HepG2 (cell line): ENCODE measurements at places on chromosomes 6 and 20. TPM values are rescaled to one million over a fixed set of nuclear protein-coding genes. Genes with fewer than 3 reads are reported as not detected.

DNA sequence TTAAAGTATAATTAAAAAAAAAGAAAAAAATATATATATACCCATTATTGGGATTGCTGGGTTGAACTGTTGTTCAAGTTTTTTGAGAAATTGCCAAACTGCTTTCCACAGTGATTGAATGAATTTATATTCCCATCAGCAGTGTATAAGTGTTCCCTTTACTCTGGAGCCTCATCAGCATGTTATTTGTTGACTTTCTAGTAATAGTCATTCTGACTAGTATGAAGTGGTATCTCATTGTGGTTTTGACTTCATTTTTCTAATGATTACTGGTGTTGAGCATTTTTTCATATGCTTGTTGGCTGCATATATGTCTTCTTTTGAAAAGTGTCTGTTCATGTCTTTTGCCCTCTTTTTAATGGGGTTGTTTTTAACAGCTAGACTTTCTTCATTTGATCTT is 1260.8 kb upstream of the GJE1 start:
- H3K36me3 ChIP-seq = no peaks in the 10 kb centered on the region
- H3K27me3 ChIP-seq = no peaks in the 10 kb centered on the region
- no peak overlapping the region for H3K27ac ChIP-seq
- no peak for DNase-seq
- H3K4me3 ChIP-seq = no peak overlapping the region

DNA sequence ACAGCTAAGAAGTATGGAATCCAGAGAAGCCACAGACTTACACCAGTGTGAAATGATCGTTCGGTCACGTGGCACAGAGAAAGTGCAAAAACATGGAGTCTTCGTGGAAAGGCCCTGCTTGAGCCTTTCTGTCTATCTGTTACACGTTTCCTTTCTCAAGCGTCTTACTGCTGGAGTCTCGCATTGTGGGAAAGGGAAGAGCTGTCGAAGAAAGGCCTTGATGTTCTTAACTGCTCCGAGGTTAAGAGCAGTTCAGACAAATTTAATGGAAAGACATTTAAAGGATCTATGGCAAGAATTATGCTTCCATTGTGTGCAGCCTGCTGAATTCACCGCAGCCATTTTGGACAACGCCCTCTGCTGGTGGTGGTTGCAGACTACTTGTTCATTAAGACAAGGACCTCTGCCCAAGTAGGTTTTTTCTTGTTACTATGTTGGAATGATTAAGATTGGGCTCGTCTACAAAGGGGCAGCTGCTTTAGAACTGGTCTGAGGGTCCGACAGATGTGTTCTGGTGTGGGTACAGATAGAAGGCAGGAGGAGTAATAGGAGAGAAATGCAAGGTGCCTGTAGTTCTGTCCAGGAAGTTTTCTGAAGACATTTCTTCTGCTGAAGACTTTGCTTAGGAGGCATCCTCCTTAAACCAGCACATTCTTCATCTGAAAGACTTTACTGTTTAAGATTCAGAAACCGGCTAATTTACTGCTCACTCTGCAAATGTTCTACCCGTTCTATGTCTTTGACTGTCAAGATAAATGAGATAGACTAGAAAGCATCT is 24.7 kb upstream of the CCN6 start:
- no peaks in the 10 kb centered on the region; the same call in 1 of the 2 replicates for H3K27me3 ChIP-seq
- no peak overlapping the region for H3K4me3 ChIP-seq
- H3K4me1 ChIP-seq = peaks cover 46% of the 10 kb centered on the region
- H3K36me3 ChIP-seq = no peaks in the 10 kb centered on the region

DNA sequence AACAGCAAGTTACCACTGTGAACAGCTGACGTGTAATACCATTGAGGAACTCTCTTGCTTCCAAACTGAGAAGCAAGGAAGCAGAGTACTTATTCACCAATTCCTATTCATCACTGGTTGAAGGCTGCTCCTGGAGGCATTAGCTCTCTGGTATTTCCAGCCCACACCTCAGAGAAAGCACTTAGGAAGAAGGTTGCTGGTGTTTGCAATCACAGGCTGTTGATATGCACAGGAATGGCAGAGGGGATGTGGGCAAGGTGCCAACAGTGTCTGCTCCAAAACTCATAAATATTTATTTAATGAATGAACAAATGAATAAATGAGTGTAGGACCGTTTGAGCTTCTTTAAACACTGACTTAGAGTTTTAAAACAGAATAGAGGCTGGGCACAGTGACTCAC is 6.9 kb upstream of the RRBP1 start:
- peaks cover 2% of the 10 kb centered on the region; the same call in 1 of the 2 replicates for H3K27me3 ChIP-seq
- H3K36me3 ChIP-seq = no peaks in the 10 kb centered on the region
- DNase-seq = no peak
- H3K27ac ChIP-seq = no peak overlapping the region

Gene LATS1
- 9.9 TPM in 2 replicates for polyA plus RNA-seq

Gene CCR6
- 8.7 and 11.3 TPM in 2 replicates for polyA plus RNA-seq

Gene PLAGL1
- polyA plus RNA-seq = 2.2 and 2.3 TPM in 2 replicates

Gene MUCL3
- not detected in 2 replicates for polyA plus RNA-seq

Gene TRIM40
- polyA plus RNA-seq = 0.58 and 0.88 TPM in 2 replicates
